ENCODE measurements at places on chromosomes 4 and X.

DNA sequence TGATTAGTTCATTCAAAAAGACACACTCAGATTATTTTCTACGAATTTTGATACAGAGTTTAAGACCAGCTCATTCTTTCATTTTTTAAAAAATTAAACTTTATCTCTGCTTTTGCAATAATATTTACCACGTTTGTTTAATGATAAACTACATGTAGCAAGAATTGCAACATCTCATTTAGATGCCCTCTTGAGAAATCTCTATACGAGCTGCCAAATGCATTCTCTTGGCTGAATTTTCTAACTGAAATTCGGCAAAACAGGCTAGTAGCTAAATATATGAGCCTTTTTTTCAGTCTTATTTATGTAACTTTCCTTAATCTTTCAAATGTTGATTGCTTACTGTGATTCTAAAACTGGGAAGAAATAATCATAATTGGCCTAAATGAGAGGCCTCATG lies 2.1 kb upstream of the GC start:
- DNase-seq: no peak

GRCh38 chr4:8410641-8411271 lies 29.8 kb downstream of the ACOX3 start:
- peak; percentile 44 for DNase-seq

- no peak for DNase-seq
These were observed 9.6 kb upstream of the SLAIN2 start for GRCh38 chr4:48331577-48332330.

DNA sequence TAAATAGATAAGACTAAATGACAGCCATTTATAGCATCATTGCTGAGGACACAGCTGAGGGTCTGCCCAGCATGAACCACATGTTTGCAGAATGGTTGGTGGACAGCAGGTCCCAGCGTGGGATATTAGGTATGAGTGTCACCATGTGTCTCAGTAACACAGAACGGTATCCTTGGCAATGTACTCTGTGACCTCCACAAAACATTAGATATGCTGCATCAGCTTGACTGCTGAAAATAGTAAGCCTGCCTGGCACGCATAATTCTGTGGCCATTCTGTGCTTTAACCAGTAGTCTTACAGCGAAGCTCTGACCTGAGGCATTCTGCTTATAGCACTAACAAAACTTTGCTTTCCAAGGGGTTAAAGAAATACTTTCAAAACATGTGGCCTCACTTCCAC lies 32.0 kb downstream of the LIMCH1 start:
- DNase-seq: no peak

Measured in hematopoietic multipotent progenitor cell treated with erythropoietin and hydrocortisone succinate and interleukin-3 and kit ligand, for 17 days (in vitro differentiated cells).